ENCODE measurements at places on chromosomes 11 and 22. TPM values are rescaled to one million over a fixed set of nuclear protein-coding genes. Genes with fewer than 3 reads are reported as not detected.

GRCh38 chr22:47443836-47444745 is 681.6 kb downstream of the TBC1D22A start:
- no peak for DNase-seq

MYOD1 gene
- 41.3 TPM for polyA plus RNA-seq

CHST1 gene
- 11.8 TPM for polyA plus RNA-seq

GRCh38 chr11:78313898-78314297 is 103.7 kb downstream of the GAB2 start:
- DNase-seq, result no peak

OR52N5 gene
- not detected for polyA plus RNA-seq

GRCh38 chr11:61912530-61912898 is 4.9 kb downstream of the RAB3IL1 start:
- DNase-seq, result no peak

Data from muscle of back (tissue), 13 donors.